Aortic smooth muscle cell (primary cell): ENCODE measurements at places on chromosomes 2 and 18. TPM values are rescaled to one million over a fixed set of nuclear protein-coding genes. Genes with fewer than 3 reads are reported as not detected.

EFR3B gene
- total RNA-seq: 1.4 and 3.3 TPM in 2 replicates

SLC8A1 gene
- total RNA-seq: 11.6 and 31.2 TPM in 2 replicates

PSMA8 gene
- total RNA-seq: not detected in 2 replicates

TRAF3IP1 gene
- total RNA-seq: 9.1 and 11.3 TPM in 2 replicates

AMER3 gene
- not detected in 2 replicates for total RNA-seq

SH2D6 gene
- total RNA-seq: 0.12 and 0.40 TPM in 2 replicates

RTP5 gene
- not detected in 2 replicates for total RNA-seq

C2orf72 gene
- total RNA-seq: 0.25 and 0.26 TPM in 2 replicates

FBLN7 gene
- total RNA-seq: 4.4 and 8.0 TPM in 2 replicates

CHRND gene
- not detected in 2 replicates for total RNA-seq

WNT6 gene
- total RNA-seq: not detected in 2 replicates

GALNT14 gene
- 0.26 and 0.31 TPM in 2 replicates for total RNA-seq

STARD6 gene
- total RNA-seq: 0.44 and 0.53 TPM in 2 replicates

NR4A2 gene
- total RNA-seq: 1.1 and 9.4 TPM in 2 replicates

SERPINB7 gene
- total RNA-seq: not detected in 2 replicates

MC4R gene
- not detected in 2 replicates for total RNA-seq

SCYGR5 gene
- not detected in 2 replicates for total RNA-seq

ELAC1 gene
- 5.7 and 6.3 TPM in 2 replicates for total RNA-seq

SERPINB11 gene
- not detected in 2 replicates for total RNA-seq

LYPD6 gene
- 0.06 and 0.13 TPM in 2 replicates for total RNA-seq

PLCD4 gene
- 2.1 and 4.0 TPM in 2 replicates for total RNA-seq

CD207 gene
- not detected in 2 replicates for total RNA-seq

RAB6D gene
- not detected in 2 replicates for total RNA-seq

LOXHD1 gene
- total RNA-seq: not detected in 2 replicates

FOXI3 gene
- not detected in 2 replicates for total RNA-seq

TNFAIP6 gene
- 20.5 and 25.2 TPM in 2 replicates for total RNA-seq

LYG2 gene
- not detected in 2 replicates for total RNA-seq

FAM124B gene
- total RNA-seq: 2.1 and 3.6 TPM in 2 replicates

FIGN gene
- total RNA-seq: 1.3 and 2.2 TPM in 2 replicates

NOSTRIN gene
- total RNA-seq: under 0.01 TPM in 1 of 2 replicates, not detected in the other

OTOF gene
- not detected in 2 replicates for total RNA-seq

TMEM247 gene
- total RNA-seq: not detected in 2 replicates

LHCGR gene
- not detected in 2 replicates for total RNA-seq

INPP5D gene
- 0.53 and 0.56 TPM in 2 replicates for total RNA-seq
